ENCODE measurements at places on chromosomes 6 and 20.

GRCh38 chr20:31858760-31859083, 11.6 kb downstream of the DUSP15 start:
- DNase-seq = no peak

DNA sequence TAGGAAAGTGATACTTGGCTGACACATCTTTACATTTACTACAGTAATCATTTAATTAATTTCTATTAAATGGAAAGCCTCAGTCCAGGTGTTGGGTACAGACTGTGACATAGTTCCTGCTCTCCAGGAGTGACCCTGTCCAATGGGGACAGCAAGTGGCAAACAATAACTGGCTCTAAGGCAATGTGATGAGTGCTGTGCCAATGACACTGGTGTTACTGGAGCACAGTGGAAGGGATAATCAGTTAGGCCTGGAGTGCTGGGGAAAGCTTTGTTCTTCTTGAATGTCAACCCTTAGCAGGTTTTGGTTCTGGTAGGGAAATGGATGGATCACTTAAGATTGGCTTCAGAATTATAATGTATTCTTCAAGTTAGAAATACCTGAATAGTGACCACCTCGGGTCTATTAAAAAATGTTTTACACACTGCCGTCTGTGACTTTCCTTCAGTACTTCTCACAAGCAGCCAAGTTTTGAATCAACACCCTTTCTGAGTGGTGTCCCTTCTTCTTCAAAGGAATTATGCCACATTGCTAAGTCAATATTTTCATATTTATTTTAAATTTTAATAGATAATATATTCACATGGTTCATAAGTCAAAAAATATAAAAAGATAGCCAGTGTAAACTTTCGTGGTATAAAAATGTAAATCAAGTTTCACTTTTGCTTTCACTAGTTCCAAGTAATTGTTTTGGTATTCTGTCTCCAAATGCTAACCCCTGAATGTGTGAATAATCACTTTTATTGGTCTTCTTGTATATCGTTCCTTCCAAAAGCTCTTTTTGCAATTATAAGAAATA, 9.6 kb downstream of the CMTR1 start:
- DNase-seq = no peak

DNA sequence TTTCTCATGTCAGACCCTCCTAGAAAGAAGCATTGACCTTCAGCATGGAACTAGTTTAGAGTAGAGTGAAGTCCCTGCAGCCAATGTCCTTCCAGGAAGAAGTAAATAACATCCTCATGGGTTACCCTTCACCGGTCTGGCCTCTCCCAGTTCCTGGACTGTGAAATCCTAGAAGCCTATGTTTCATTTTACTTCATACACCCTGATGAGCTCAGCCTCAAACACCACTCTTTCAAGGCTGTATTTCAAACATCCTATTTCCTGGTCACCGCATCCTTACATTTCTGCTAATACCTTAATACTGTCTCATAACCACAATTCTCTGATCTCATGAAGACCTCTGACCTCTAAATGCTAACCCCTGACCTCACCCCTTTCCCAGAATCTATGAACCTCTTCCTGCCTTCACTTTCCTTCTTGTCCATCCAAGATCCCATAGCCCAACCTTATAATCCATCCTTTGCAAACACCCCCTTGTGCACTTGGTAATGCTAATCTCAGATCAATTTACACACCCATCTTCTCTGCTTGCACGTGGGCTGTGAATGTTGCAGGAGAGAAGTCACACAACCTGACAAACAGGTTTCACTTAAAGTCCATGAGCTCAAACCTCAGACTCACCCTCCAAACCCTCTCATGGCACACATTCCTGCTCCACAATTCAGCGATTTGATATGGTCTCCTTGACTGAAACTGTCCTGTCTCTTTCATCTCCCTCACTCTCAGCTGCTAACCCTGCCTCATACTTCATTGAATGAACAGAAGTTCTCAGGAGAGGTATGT, 30.2 kb downstream of the SLC2A10 start:
- peak; percentile 26 for DNase-seq

- DNase-seq = no peak
Measured at GRCh38 chr6:62445521-62445920, 159.5 kb upstream of the KHDRBS2 start.

DNA sequence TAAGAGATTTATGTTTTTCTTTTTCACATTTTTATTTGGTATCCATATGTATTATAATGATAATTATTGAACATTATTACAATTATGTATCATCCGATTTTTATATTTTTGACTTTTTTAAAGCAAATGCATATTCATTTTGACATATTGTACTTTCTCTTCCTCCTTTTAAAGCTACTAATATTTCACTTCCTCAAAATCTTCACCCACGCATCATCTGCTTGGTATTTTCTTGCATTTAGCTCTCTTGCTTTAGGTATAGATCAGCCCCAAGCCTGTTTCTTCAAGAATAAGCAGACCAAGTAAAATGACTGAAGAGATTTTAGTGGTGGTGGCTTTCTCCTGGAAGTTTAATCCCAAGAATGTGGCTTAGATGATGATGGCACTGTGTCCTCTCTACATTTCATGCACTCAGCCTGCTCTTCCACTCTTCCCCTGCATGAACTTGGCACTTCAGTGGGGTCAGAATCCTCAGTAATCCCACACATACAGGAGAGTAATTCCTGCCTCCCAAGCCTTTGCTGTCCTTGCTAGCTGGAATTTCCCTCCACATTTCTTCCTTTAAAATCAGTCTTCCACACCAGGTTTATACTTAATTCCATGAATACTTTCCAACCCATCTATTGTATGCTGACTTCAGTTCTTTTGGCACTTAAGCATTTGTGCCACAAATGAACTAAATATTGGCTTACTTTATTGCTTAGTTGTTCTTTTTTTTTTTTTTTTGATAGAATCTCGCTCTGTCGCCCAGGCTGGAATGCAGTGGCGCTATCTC, 8.2 kb downstream of the NCOA7 start:
- no peak for DNase-seq

DNA sequence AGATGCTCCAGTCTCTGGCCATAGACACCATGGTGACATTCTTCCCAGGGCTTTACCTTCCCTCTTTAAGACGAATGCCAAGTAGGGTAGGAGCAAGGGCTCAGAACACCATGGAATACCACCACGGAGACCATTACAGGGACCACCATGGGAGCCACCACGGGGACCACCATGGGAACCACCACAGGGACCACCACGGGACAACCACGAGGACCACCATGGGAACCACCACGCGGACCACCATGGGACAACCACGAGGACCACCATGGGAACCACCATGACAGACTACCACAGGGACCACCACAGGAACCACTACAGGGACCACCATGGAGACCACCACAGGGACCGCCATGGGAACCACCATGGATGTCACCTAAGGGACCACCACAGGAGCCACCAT, 66.9 kb upstream of the MPC1 start:
- no peak for DNase-seq

- no peak for DNase-seq
Measured at GRCh38 chr6:46930331-46930730, 8.6 kb upstream of the ADGRF5 start.

DNA sequence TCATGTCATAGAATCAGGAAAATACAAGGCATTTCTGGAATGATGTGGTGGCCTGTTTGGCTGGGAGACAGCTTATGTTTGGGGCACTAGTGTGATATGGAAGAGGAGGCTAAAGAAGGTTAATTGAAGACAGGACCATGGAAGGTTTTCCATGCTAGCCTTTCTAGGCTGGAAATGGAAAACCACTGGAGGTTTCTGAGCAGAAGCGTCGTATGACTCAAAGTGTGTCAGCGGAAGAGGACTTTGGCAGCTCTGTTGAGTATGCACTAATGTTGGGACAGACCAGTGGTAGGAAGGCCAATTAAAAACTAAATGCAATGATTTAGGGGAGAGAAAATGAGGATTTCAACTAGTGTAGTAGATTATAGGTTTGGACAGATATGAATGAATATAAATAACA, 413.1 kb downstream of the PLCB1 start:
- DNase-seq = no peak

DNA sequence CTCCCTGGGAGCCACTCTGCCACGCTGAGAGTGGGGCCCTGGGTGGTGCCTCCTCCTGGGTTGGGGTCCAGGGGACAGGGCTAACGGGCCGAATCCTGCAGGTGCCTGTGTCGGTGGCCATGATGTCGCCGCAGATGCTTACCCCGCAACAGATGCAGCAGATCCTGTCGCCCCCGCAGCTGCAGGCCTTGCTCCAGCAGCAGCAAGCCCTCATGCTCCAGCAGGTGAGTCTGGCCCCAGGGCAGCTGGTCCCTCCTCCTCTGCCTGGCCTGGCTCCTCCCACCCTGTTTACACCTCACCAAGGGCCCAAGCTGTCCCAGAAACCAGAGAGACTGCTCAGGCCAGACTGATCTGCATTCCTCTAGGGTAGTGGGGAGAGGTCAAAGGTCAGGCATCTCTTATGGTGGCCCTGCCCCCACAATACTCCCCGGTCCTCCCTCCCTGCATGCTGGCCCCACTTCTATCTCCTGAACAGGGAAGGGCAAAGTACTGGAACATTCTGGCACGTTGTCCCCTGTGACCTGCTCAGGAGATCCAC, 38.6 kb downstream of the FOXP4 start:
- DNase-seq = no peak

DNA sequence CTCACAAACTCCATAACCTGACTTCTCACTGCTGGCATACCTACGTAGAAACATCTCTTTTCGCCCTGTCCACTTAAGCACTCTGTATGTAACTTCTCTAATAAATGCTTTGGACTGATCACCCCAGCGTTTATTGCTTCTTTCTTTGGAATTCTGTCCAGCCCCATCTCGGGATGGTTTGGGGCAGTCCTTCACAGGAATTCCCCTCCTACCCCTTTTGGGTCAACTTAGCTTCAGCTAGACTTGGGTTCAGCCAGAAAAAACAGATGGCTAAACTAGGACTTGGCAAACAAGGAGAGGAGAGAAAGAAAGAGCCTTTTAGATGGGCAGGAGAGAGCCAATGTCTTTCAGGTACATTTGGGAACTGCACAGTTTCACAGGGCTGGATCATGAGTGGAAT, 3.9 kb upstream of the LTV1 start:
- no peak for DNase-seq

- peak; percentile 69 for DNase-seq
Measured at GRCh38 chr6:139882234-139882633, 507.8 kb upstream of the CITED2 start.

- DNase-seq = no peak
Measured at GRCh38 chr20:3728354-3728753, 4.1 kb upstream of the HSPA12B start.

- no peak for DNase-seq
Measured at GRCh38 chr6:119497988-119498727, 148.6 kb upstream of the MAN1A1 start.

- no peak for DNase-seq
Measured at GRCh38 chr6:32105433-32105832, 3.7 kb downstream of the TNXB start.

GRCh38 chr20:3194617-3195280, 9.7 kb downstream of the DDRGK1 start:
- DNase-seq = no peak

- no peak for DNase-seq
Measured at GRCh38 chr6:135657207-135657606, 159.7 kb upstream of the AHI1 start.

DNA sequence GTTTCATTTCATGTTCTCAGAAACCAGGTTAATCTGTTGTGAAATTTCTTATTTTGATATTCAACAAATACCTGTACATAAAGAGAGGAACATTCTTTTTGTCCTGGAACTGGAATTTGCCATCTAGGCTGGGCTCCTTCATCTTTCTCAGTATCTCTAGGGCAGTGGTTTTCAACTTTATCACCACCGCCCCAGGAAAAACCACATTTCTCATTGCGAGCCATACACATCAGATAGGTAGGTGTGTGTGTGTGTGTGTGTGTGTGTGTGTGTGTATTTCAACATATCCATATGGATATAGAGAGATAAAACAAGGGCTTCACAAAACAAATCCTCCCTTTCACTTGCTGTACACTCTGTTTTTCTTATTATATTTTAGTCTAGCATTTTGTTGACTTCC, 24.1 kb downstream of the BFSP1 start:
- DNase-seq = no peak

- DNase-seq = no peak
Measured at GRCh38 chr6:89987830-89988229, 93.6 kb downstream of the GJA10 start.

DNA sequence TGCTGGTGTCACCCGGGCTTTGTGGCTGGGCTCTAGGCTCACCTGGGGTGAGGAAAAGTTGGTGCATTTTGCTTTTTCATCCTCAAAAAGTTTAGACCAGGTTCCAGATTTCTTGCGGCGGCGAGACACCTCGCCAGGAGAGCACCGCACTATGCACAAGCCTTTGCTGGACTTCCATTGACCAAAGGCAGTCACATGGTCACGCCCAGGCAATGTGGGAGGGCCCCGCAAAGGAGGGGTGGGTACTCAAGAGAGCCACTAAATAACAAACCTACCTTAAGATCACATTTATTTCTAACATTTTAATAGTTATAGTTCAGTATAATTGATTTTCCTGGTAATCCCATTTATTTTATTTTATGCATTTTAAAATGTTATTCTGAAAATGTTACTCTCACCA, 3.0 kb upstream of the KIF16B start:
- no peak for DNase-seq

GRCh38 chr20:60993433-60994044, 258.5 kb upstream of the CDH4 start:
- DNase-seq = no peak

DNA sequence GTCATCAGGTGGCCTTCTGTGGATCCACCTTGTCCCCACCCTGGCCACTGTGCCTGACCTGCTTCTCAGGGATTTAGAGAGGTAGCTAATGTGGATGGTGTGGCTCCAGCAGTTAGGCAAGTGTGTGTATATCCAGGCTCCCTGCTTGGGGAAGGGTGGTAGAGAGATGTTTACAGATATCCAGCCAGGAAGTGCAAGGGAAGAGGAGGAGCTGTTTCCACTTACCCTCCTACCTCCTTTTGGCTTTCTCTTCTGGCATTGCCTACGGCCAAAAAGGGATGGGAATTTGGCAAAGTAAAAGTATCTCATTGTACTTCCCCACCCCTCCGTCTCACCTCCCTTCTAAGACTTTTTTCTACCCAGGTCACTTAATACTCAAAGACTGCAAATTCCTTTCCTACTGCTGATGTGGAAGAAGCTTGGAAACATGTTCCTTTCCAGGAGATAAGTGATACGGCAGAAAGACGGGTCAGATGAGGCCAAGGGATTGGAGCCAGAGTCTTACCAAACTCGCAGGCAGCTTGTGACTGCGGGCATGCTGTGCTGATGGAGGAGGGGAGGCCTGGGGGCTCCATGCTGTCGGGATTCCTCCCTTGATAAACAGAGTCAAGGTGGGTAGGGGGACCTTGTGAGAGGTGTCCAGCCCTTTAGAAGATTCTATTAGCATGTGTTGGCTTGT, 253.4 kb downstream of the PRL start:
- no peak for DNase-seq

DNA sequence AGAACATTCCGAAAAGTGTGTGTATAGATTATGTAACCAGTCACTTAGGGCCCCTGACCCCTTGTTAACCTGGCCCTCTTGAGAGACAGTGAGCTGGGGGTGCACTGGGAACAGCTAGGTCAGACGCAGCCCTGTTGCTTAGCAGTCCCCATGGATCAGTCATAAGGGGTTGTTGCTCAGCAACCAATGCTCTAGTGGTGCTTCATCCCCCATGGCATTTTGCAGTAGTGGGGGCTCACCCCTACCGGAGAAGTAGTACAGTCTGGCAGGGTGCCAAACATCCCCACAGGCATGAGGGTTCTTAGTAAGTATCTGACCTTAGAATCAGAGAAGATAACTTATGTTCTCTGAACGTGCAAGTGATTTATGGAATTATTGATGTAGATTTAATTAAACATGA, 12.3 kb downstream of the PKIB start:
- DNase-seq = peak; percentile 3
